ENCODE measurements at places on chromosomes 6 and 20.

GRCh38 chr6:99607416-99608036 is 893 bp downstream of the PRDM13 start:
- no peak for DNase-seq

DNA sequence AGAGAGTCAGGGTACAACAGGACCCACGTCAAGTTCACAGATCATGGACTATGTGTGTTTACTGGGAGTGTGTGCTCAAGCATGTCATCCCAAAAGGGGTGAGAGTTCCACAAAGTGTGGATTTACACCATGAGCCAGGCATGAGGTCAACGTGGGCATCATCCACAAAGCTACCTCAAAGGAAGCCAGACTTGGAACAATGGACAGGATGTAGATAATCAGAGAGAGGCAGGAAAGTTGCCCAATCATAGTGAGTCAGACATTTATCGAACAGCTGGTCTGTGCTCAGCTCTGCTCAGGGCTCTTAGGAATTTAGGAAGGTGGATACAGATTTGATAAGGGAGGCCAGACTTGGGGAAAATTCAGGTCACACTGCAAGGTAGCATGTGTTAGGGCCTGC is 317.2 kb upstream of the CDYL start:
- peak; percentile 59 for DNase-seq

GRCh38 chr20:34396408-34396807 is 33.3 kb downstream of the ITCH start:
- DNase-seq, result no peak

- DNase-seq, result no peak
Observed at GRCh38 chr6:24448396-24448795, 41.0 kb downstream of the GPLD1 start.

GRCh38 chr20:19849341-19850197 is 91.5 kb downstream of the RIN2 start:
- DNase-seq, result no peak

DNA sequence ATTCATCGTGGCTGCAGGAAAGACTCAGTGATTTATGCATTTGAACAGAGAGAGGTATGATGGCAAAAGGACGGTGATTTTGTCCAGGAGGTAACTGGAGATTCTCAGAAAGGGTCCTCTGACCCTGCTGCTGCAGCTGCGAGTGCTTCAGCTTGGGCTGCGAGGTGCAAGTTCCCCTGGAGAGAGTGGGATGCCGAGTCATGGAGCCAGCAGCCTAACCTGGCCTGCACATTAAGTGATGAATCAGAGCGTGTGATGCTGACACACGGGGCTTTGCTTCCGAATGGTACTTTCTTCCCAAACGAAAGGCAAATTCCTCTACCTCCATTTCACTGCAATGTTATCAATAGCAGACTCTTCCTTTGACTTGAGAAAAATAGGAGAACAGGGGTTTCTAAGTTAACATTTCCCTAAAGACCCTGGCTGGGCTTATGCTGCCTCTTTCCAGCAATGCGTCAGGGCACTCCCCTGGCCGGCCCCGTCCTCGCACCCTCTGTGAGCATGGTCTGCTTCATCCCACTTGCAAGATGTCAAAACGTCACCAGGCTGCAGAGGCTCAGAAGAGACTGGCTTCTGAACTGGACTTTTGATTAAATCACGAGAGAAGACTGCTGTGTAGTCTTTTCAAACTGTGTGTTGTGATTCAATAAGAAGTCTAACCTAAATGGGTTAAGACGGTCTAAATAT is 628.0 kb upstream of the AGPAT4 start:
- DNase-seq, result no peak

DNA sequence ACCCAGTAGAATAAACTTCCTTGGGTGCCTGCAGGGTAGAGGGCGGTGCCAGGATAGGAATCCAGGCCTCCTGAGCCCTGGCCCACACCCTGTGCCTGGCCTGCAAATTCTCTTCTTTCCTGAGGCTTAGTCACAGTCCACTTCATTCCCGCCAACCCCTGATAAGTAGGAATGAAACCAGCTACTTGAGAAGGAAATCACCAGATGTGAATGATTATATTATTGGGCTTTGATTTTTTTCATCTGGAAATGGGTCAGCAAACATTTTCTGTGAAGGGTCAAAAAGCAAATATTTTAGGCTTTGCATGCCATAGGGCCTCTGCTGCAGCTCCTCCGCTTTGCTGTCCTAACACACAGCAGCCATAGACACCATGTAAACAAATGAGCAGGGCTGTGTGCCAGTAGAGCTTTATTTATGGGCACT is 50.2 kb downstream of the STK35 start:
- DNase-seq, result peak; percentile 36

- no peak for DNase-seq
Observed at GRCh38 chr20:48803176-48804053, 24.4 kb downstream of the PREX1 start.

- DNase-seq, result no peak
Observed at GRCh38 chr6:24330137-24330732, 27.6 kb downstream of the DCDC2 start.

DNA sequence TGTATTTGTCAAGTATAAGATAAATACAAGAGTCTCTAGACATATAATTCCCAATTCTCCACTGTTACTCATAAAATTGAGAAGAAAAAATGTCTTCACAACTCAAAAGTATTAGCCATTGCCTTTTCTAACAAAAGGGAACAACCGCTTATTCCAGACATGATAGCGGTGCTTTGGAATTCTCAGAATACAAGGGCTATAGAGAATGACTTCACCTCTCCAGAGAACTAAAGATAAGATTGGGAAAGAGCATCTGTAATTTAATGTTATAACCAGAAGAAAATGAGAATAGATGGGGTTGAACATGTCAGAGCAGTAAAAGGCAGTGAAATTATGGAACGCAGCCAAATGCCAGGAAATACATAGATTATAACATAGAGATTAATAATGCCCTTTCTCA is 730.8 kb downstream of the C6orf118 start:
- DNase-seq, result no peak

- peak; percentile 51 for DNase-seq
Observed at GRCh38 chr6:44576132-44576631, 188.7 kb downstream of the CDC5L start.

GRCh38 chr6:7916959-7917358 is 6.4 kb upstream of the TXNDC5 start:
- DNase-seq, result no peak

GRCh38 chr6:128886706-128887105 is 3.8 kb downstream of the LAMA2 start:
- no peak for DNase-seq

DNA sequence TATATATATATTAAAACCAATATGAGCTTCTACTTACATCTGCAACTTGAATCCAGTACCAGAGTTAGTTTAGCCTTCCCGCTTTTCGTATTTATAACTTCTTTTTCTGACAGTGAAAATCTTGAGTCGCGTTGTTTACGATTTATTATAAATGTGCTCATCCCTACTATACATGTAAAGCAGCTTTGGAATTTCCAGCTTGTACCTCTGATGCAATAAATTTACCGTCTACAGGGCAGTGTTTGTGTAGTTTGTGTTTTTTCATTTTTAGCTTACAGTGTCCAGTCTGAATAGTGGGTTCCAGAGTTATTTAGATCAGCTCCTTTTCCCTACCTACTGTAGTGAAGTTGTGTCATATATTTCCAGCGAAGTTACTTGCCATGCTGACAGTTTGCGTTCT is 66.3 kb downstream of the TIAM2 start:
- no peak for DNase-seq

- no peak for DNase-seq
Observed at GRCh38 chr6:150936021-150936555, 70.6 kb downstream of the MTHFD1L start.

DNA sequence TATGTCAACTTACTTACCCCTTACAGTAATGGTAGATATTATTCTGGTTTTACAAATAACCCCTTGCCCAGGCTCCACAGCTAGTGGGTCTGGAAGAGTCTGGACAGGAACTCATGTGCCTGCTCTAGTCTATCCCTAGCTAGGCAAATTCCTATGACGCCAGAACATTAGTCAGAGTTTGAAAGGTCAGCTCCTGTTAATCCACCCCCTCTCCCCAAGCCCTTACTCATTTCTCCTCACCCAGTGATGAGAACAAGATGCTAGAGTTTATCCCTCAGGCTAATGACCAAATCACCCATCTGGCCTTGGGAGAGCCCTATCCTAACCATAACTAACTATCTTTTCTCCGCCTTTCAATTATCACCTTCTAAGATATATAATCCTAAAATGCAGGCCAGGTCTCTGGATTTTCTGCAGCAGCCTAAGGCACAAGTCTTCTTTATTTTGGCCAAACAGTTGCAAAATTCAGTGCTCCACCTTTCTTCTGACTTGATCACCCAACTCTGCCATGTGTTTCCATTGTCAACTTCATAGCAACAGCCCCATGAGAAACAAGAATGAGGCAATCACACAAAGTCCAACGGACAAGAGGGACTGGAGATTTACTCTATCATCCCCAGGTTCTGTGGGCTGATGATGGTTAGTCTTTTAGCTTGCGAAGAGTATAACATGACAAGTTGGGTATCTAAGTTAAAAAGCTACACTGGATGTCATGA is 113.3 kb downstream of the TASP1 start:
- DNase-seq, result peak; percentile 96

- peak; percentile 45 for DNase-seq
Observed at GRCh38 chr6:100461278-100461916, 3.3 kb downstream of the SIM1 start.

- DNase-seq, result no peak
Observed at GRCh38 chr6:4480788-4481735, 295.1 kb upstream of the CDYL start.

DNA sequence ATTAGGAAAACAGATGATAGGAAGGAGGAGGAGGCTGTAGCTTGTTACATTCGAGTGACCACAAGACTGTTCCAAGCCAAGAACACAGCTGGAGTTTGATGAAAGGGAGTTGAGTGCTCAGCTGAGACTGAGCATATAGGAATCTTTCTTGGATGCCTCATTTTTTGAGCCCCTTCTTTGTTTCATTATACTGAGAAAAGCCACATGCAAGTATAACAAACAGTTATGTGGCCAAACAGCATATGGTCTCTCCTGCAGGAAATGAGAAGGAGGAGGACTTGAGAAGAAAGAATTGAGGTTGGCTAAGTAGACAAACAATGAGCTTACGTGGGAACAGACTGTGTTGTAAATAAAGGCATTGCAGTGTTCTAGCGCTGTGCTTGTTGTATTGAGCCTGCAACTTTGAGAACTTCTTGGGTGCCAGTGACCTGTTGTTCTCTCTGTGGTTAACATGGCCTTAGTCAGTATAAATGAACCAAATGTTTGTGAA is 78.3 kb downstream of the AKAP7 start:
- peak; percentile 16 for DNase-seq

DNA sequence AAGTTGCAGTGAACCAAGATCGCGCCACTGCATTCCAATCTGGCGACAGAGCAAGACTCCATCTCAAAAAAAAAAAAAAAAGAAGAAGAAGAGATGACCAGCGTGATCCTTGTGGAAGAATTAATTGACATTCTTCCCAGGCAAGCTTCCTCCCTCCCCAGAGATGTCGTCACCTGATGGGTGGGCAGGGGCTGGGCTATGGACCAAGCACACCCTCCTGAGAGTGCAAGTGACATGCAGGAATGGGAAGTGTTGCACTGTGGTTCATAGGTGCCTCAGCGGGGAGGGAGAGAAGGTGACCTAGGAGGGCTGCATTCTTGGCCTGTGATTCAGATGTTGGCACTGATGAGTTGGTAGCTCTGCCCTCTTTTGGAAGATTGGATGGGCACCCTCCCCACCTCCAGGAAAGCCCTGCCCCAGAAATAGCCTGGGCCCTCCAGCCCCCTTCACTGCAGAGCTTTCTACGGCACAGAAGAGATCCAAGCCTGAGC is 37.8 kb downstream of the TAF8 start:
- DNase-seq, result no peak

DNA sequence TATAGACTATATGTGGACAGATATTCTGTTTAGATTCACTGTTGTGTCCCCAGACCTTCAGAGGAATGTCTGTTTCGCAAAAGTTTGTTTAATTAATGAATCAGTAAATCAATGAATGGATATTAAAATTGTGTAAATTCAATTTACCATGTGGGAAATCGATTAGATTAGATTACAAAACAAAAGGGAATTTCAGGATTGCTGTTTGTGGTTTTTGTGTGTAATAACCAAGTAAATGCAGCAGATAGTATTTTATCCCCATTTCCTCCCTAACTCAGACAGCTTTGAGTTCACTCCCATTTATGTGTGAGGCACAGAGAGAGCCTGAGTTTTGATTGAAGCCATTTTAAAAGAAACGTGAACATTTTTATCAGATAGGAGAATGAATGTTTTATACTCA is 214.8 kb downstream of the ADGB start:
- no peak for DNase-seq

DNA sequence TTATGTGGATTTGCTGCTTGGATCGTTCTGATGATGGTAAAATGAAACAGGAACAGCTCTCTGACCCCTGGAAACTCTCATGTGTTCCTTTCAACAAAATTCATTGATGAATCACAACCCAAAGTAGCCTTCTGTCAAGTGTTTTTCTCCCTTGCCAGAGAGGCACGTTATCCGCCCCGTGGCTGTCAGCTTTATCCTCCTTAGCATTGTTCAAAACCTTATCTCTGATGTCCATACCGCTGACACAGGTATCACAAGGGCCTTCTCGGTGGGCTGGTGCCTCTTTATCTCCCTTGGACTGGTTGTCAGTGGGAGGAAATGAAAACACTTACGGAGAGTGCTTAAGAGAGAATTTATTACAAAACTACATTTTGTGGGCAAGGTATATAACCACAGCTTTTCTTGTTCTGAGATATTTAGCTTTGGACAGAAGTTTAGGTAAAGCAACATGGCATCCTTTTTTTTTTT is 84.9 kb downstream of the TIAM2 start:
- DNase-seq, result no peak

GRCh38 chr6:52728394-52728793 is 34.9 kb downstream of the GSTA2 start:
- DNase-seq, result no peak

DNA sequence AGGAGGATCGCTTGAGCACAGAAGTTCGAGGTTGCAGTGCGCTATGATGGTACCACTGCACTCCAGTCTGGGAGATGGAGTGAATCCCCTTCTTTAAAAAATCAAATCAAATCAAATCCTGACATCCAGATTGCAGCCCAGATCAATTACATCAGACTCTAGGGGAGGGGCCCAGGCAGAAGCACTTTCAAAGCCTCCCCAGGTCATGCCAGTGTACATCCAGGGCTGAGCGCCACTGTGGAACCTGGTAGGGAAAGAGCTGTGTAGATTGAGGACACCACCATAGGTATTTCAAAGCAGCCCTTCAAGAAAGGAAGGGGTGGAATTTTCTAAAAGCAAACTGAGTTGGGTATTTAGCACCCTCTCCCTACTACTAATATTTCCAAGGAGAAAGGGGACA is 89.5 kb downstream of the PRND start:
- DNase-seq, result no peak

GRCh38 chr6:54094786-54095185 is 16.5 kb upstream of the MLIP start:
- DNase-seq, result no peak

DNA sequence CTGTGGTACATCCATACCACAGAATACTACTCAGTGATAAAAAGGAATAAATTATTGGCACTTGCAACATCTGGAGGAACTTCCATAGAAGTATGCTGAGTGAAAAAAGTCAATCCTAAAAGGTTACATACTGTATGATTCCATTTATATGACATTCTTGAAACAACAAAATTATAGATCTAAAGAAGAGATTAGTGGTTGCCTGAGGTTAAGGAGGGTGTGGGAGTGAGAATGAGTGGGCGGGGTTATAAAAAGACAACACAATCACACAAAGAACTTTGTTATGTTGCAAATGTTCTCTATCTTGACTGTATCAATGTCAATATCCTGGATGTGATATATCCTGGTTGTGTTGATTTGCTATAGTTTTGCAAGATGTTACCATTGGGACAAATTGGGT is 21.2 kb downstream of the SNRPB start:
- no peak for DNase-seq

GRCh38 chr20:37066168-37066567 is 29.6 kb downstream of the RBL1 start:
- no peak for DNase-seq
